NCI-H526 treated with DMSO at 0.1 percent for 48 hours (cell line): ENCODE measurements at places on chromosomes 12 and 14.

DNA sequence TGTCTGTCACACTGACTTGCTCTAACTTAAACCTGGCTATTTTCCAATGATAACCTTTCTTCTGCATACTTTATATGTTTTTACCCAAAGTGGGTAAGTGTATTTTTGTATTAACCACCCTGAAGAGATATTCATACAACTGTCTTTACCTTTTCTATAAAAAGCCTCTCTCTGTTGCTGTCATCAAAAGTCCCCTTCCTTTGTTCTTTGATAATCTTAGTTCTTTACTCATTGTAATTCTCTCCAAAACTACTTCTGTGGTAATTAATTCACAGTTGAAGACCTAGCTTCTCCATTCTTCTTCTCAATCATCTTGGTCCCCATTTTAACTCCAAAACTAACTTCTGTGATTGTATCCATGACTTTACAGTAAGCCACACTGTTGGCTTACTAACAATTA lies 479.7 kb upstream of the MGAT4C start:
- no peak for DNase-seq

DNA sequence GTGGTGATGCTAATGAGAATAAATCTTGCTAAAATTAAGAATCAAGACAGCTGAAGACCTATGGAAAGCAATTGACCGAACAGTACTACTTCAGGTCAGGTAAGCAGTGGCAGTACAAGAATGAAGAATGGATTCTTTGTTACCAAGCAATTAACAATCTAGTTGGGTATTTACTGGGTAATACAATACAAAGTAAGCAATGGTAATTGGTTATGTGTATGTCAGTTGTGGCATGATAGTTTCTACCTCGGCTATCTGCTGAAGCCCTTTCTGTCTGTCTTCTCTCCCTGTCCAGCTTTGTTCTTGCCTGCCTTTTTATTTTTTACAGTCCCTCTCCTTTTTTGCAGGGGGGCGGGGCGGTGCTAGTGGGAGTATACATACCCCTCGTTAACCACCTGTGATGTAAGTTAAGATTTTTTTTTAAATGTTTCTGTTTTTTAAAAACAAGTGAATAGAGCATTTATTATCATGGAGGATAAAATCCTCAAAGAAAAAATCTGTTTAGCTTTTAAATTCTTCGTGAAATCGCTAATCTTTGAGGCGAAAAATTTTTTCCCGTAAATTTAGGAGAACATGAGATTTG lies 75.9 kb downstream of the RCOR1 start:
- peak; percentile 94 for DNase-seq

- DNase-seq: peak; percentile 31
Observed at GRCh38 chr14:37232907-37233481, 35.3 kb downstream of the MIPOL1 start.

DNA sequence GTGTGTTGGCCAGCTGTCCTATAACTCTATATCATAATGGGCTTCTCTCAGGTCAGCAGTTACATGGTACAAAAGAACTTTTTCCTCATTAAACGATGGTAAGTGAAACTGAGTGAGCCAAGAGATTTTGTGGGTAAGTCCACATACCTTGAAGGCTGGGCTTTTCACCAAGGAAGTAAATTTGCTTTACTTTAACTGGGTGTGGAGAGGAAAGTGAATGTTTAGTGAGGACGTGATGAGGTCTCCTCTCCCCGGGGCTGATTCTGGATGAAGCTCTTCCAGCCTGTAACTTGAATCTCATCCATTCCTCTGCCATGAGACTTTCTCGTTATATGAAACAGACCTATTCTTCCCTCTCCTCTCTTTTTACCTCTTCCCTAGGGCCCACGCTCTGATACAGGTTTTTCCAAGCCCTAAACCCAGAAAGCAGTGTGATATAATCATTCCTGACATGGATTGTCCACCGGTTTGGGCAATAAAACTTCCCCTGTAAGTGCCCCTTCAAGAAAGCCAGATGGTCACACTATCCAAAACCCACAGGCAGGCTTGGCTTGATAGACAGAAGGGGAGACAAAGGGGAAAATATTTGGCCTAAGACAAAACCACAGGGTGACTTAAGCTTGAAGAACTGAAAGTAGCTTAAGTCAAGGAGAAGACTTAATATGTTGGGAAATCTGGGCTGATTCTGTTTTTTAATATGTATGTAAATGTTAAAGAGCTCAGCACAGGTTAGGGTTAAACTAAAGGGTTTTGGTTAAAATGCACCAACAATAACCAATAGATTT lies 50.3 kb downstream of the CIT start:
- DNase-seq: no peak

- DNase-seq: no peak
Observed at GRCh38 chr12:78248321-78248720, 417.6 kb downstream of the NAV3 start.

- no peak for DNase-seq
Observed at GRCh38 chr12:69630191-69630590, 19.5 kb upstream of the LRRC10 start.
